ENCODE measurements at places on chromosomes 2 and 18. TPM values are rescaled to one million over a fixed set of nuclear protein-coding genes. Genes with fewer than 3 reads are reported as not detected.

- no peaks in the 10 kb centered on the region for H3K4me1 ChIP-seq
- no peaks in the 10 kb centered on the region for H3K36me3 ChIP-seq
- H3K27ac ChIP-seq, result no peak overlapping the region
These were observed 231.0 kb upstream of the TNP1 start for GRCh38 chr2:217090884-217091283.

GNAL gene
- total RNA-seq, result 23.8 TPM

DNAJC5G gene
- total RNA-seq, result 0.44 TPM

DNA sequence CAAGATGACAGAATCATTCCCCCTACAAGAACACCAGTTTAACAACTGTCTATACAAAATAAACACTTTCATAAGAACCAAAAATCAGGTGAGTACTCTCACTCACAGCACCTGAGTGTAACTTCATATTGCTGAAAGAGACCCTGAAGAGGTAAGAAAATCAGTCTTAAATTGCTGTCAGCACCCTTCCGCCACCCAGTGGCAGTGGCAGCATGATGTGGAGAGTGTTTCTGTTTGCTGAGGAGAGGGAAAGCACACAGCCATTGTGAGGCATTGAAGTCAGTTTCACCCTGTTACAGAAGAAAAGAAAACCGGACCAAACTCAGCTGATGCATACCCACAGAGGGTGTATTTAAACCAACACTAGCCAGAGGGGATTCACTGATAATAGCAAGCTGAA is 1240.8 kb upstream of the CRIM1 start:
- H3K4me1 ChIP-seq, result no peaks in the 10 kb centered on the region
- H3K27me3 ChIP-seq, result no peaks in the 10 kb centered on the region
- no peak overlapping the region for H3K27ac ChIP-seq
- DNase-seq, result peak; percentile 65
- peaks cover 11% of the 10 kb centered on the region for H3K36me3 ChIP-seq

RFX8 gene
- 0.57 TPM for total RNA-seq

GRCh38 chr2:111168528-111169239 is 48.0 kb downstream of the BCL2L11 start:
- peaks cover 5% of the 10 kb centered on the region for H3K4me1 ChIP-seq
- no peak for DNase-seq
- H3K27me3 ChIP-seq, result no peaks in the 10 kb centered on the region
- no peak overlapping the region for H3K27ac ChIP-seq

GRCh38 chr2:60350791-60351190 is 202.7 kb downstream of the BCL11A start:
- no peak overlapping the region for H3K27ac ChIP-seq
- no peaks in the 10 kb centered on the region for H3K36me3 ChIP-seq
- peaks cover 2% of the 10 kb centered on the region for H3K4me1 ChIP-seq
- DNase-seq, result no peak
- H3K27me3 ChIP-seq, result no peaks in the 10 kb centered on the region
- H3K4me3 ChIP-seq, result no peak overlapping the region

GRCh38 chr2:1503471-1504310 is 90.4 kb downstream of the TPO start:
- DNase-seq, result no peak
- no peaks in the 10 kb centered on the region for H3K27me3 ChIP-seq
- no peak overlapping the region for H3K27ac ChIP-seq
- no peak overlapping the region for H3K4me3 ChIP-seq

CFAP65 gene
- total RNA-seq, result 0.18 TPM

- H3K36me3 ChIP-seq, result no peaks in the 10 kb centered on the region
- H3K4me1 ChIP-seq, result no peaks in the 10 kb centered on the region
- no peak for DNase-seq
- H3K4me3 ChIP-seq, result no peak overlapping the region
- H3K27ac ChIP-seq, result no peak overlapping the region
These were observed 1.1 kb downstream of the SLC38A11 start for GRCh38 chr2:164954186-164954585.

SPHKAP gene
- total RNA-seq, result not detected
